Right atrium auricular region (tissue), 2 donors: ENCODE measurements at places on chromosomes 3 and 15. TPM values are rescaled to one million over a fixed set of nuclear protein-coding genes. Genes with fewer than 3 reads are reported as not detected.

DNA sequence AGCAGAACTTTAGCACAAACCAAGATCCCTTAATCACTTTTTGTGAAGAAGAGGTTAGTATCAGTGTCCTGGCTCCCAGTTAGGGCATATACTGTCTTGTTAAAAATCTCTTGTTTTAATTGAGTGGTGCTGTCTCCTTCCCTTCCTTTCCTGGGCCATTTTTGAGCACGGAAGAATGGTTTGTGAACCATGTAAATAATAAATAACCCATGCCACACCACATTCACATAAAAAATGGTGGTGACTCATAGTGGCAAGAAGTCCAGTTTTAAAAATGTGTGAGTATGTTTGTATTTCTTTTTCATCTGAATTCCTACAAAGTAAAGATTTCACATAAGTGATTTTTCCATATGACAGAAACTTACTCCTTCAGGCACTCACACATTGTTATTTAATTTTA, 59.1 kb upstream of the SPRED1 start:
- no peaks in the 10 kb centered on the region for H3K36me3 ChIP-seq
- H3K4me3 ChIP-seq: no peak overlapping the region
- no peak overlapping the region for H3K27ac ChIP-seq
- no peaks in the 10 kb centered on the region for H3K27me3 ChIP-seq

DNA sequence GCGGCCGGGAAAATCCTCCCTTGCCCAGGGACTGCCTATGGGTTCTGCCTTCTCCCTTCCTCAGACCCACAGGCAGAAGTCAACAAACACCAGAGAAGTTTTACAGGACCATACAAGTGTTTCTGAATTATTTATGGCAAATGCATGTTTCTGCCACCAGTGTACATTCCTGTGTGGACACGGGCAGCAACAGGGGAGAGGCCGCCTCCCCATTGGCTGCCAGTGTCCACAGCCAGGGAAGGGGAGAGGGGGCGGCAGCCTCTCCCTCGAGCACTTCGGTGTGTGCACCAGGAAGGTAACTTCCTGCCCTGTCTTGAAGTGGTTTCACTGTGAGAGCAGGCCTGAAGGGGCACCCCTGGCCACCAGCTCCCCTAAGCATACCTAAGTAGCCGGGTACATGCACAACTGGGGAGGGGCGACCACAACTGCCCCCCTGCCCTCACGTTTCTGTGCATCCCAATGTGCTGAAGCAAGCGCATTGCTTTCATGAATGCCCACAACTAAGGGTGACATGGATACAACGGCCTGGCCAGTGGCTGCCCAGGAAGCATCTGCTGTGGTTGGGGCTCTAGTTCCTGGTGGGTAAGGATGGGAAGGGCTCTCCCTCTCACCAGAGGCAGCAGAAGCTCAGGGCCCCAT, 14.8 kb upstream of the SHISA5 start:
- no peaks in the 10 kb centered on the region for H3K27me3 ChIP-seq
- H3K27ac ChIP-seq: no peak overlapping the region
- no peak overlapping the region for H3K4me3 ChIP-seq
- no peaks in the 10 kb centered on the region for H3K36me3 ChIP-seq
- H3K4me1 ChIP-seq: no peaks in the 10 kb centered on the region

- no peak overlapping the region for H3K27ac ChIP-seq
- no peak overlapping the region for H3K4me3 ChIP-seq
- H3K27me3 ChIP-seq: no peaks in the 10 kb centered on the region
- no peak for DNase-seq
- no peaks in the 10 kb centered on the region for H3K4me1 ChIP-seq
Observed at GRCh38 chr3:162007722-162008121, 511.1 kb downstream of the OTOL1 start.

C3orf49 gene
- not detected for total RNA-seq

DNA sequence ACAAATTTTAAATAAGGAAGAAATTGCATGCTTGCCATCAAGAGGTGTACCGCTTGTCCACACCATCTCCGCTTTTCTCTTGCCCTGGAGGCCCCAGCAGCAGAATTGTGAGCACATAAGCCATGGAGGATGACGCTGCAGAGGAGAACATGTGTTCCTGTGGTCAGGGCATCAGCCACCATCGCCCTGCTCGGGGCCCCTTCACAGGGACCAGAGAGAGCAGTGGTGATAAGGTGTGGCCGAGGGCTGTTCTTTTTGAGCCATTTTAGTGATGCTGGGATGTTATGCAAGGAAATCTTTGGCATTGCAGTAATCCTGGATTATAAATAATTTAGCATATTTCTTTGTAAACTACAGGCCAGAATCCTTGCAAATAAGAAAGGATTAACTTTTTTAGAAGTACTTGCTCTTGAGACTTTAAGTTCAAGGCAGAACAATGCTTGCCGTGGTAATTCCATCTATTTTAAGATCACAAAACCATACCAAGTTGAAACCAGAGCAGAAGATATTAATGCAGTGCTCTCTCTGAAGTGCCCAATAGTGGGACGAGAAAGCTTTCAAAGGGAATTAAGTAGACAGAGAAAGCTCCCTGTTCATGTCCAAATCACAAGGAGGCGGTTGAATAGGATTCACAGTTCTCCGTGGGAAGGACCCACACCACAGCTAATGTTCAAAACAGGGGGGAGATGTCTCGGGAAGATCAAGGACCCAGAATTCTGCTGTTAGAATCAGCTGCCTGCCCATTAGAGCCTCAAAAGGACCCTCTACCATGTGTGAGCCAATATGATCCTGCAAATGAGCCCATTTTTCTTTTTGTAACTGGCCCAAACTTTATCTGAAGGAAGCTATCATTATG, 338.5 kb downstream of the RORA start:
- no peaks in the 10 kb centered on the region for H3K27me3 ChIP-seq
- no peak overlapping the region for H3K27ac ChIP-seq
- no peaks in the 10 kb centered on the region for H3K4me1 ChIP-seq
- H3K4me3 ChIP-seq: no peak overlapping the region

- no peaks in the 10 kb centered on the region for H3K36me3 ChIP-seq
- H3K4me1 ChIP-seq: peaks cover 16% of the 10 kb centered on the region
- H3K4me3 ChIP-seq: no peak overlapping the region
- H3K27ac ChIP-seq: no peak overlapping the region
Observed at GRCh38 chr15:62121273-62122015, 43.6 kb downstream of the C2CD4B start.

DNA sequence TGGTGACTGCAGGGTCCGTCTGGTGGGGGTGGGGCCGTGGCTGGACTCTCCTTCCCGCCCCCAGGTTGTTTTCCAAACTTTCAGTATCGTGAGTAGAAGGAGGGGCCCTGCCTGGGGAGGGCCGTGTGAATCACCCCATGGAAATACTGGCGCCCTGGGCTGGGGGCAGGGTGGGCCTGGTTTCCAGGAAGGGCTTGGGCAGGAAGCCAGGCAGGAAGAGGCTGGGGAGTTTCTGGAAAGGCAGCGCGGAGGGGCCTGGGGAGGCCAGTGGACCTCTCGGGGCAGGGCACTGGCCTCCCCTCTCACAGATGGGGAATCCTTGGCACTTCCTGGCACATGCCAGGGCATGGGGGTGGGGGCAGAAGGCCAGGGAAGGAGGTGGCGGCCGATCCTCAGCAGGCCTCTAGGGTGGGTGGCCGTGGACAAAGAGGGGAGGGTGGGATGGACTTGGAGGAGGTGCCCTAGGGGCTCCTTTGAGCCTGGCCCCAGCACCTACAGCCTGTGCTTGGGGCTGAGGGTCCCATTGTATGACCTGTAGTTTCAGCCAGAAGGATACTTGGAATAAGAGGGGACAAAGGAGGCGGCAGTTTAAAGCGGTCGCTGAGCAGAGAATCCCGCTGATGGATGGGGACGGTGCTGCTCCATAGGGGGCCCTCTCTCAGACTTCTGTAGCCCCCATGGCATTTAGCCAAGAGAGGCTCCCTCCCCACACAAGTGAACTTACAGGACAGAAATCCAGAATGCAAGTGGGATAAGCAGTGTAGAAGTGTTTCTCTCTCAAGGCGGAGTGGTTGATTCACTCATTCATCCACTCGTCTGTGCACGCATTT, 56.5 kb upstream of the GATA2 start:
- peak; percentile 67 for DNase-seq
- no peaks in the 10 kb centered on the region for H3K27me3 ChIP-seq
- peak overlapping the region; percentile 35 for H3K27ac ChIP-seq
- no peaks in the 10 kb centered on the region for H3K36me3 ChIP-seq
- no peak overlapping the region for H3K4me3 ChIP-seq

MYRIP gene
- 4.2 TPM for total RNA-seq
